ENCODE measurements at places on chromosomes 7 and 10.

DNA sequence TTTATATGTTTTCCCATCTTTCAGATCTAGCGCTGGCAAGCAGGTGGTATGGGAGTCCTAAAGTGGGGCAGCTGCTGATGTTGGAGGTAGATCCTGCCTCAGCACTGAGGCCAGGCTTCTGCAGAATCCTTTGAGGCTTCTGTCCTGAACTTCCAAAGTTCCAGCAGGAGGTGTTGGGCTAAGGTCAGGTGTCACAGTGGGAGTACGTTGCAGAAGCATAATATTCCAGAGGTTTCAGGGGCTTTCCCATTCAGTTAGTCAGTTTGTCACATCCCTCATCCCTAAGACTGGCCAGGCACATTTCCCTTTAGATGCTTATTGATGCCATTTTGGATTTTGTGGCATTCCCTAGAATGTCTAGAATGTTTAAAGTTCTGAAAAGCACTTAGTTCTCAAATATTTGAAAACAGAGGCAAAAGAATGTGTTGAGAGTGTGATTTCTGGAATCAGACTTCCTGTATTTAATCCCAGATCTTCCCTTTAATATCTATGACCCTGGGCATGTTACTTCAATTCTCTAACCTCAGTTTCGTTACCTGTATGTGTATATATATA is 319.1 kb upstream of the PHYHIPL start:
- no peak for DNase-seq

DNA sequence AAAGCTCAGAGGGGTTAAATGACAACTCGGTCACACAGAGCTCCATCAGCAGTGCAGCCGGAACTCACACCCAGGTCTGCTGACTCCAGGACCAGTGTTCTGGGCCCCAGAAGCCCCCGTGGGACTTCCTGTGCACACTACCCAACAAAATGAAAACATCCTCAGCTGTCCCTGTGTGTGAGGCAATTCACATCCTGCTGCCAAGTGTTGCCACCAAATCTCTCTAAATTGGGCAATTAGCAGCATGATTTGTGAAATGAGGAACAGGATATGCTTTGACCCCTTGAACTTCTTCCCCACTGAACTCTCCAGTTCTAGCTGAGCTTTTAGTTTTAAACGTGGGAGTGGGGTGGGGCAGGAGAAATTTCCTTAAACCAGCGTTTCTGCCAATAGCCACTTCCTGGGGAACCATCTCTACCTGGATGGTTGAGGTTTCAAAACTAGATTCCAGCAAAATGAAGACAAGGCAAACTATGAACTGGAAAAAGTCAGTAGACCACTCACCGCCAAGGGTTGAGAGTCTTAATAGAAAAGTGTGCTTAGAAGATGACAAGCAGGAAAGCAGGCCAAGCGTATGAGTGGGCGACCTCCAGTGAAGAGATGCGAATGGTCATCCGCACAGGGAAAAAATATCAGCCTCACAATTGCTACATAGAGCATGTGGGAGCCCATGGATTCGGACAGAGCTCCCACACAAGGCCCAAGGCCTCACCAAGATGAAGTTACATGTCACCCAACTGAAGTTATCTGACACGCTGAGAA is 51.9 kb upstream of the CHST15 start:
- DNase-seq: peak; percentile 19

DNA sequence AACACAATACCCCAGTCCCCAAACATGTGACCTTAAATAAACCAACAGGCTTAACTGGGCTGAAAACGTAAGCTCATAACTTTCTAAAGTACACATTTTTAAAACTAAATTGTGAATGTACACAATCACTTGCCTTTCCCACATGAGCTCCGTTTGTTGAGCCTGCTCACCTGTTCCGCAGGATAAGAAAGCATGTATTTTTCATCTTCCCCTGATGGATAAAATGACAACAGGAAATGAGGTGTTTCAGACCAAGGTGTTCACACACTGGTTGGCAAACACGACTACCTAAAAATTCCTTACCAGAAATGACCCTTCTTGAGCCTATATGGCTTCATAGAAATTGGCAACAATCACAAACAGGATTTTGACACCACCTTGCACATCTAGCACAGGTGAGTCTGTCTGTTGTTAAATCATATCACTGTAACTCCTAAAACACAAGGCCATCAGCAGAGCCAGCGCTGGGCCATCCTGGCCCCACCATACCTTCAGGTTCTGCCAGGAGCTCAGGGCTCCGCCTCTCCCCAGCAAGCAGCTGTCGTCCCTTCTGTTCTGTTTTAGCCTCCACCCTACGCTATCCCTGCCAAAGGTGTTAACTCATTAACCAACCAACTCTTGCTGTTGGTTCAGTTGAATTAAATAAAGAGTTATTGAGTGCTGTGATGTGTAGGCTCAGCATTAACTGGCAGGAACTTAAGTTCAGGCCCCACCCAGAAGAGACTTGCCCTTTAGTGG is 73.6 kb upstream of the RNF32 start:
- DNase-seq: no peak

DNA sequence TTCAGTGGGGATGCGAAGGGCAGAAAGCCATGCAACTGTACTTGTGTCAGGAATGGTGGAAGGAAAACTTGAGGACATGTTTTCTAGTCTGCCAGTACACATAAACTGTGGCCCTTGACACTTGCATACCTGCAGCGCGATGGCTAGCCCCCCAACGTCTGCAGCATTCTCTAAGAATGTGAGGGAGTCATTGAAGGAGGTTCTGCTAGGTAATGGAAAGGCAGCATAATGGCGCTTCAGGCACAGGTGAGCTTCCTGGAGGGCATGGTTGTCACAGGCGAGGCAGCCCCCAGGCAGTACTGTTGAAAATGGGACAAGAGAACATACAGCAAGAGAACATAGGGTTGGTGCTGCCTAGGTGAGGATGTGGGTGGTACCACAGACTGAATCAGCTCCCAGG is 3.5 kb downstream of the LLCFC1 start:
- no peak for DNase-seq

- DNase-seq: no peak
Observed at GRCh38 chr10:27815846-27816245, 70.2 kb upstream of the MKX start.

DNA sequence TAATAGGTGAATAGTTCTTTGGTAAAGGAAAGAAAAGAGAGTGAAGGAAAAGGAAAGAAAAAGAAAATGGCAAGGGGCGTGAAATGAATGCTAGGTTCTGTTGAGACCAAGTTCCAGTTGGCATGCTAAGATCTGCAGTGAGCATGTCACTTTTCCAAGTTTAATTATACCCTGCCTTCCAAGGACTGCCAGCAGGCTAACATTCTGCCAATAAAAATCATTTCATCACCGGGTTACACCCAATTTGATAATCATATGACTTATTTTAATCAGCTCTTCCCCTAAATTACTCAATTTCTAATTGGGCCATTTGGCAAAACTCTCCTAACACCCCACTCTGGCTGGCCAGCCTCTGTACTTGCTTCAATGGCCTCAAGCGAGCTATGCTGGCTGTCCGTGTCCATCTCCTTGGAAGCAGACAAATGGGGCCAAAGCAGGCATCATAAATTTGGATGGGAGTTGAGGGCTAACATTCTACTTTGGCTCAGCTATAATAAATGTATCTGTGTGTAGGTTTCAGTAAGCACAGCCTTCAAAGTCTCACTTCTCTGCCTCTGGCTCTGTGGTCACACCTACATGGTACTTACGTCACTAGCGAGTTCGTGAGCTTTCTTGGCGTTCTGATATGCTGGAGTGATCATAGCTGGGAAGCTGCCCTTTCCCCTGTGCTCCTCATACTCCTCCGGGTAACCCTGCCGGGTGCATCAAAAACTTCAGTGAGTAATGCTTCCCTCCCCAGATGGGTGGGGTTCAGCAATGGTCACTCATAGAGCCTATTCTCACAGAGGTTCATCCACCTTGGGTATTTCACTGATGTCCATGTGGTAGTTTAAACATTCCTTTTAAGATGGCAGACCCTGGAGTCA is 17.3 kb downstream of the NRAP start:
- peak; percentile 59 for DNase-seq

DNA sequence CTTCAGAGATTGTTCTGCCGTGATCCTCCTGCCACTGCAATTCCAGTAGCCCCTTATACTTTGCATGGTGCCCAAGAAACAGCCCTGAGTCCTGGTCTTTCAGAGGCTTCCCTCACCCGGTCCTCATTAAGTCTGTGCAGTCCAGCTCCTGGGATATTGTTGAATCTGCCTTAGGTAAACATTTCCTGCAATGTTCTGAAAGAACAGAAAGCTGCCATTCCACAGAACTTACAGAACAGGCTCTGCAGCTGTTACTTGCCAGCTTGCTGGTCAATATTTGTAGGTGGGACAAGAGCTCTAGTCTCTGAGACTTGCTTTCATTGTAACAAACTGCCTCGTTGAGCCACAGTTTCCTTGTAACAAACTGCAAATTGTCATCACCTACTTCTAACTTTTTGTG is 115.0 kb upstream of the KIF5B start:
- no peak for DNase-seq

DNA sequence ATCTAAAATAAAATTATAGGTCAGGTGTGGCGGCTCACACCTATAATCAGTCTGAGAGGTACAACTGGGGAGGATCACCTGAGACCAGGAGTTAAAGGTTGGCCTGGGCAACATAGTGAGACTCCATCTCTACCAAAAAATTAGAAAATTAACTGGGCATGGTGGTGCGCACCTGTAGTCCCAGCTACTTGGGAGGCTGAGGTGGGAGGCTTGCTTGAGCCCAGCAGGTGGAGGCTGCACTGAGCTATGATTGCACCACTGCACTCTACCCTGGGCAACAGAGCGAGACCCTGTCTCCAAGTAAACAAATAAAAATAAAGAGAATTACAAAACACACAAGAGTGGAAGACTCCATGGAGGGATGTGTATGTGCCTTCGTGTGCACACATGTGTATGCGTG is 171.5 kb downstream of the PARD3 start:
- DNase-seq: no peak

DNA sequence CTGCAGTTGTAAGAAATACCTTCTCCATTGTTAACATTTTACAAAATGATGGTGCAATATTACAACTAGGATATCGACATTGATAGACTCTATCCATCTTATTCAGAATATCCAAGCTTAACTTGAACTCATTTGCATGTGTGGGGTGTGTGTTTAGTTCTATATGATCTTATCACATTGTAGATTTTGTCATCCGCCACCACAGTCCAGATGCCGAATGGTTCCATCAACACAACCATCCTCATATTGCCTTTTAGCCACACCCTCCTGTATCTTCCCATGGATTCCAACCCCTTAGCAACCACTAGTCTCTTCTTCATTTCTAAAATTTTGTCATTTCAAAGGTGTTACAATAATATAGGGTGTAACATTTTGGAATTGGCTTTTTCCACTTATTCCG is 452.9 kb upstream of the AKR1E2 start:
- no peak for DNase-seq

- DNase-seq: no peak
Observed at GRCh38 chr7:35722054-35722849, 27.3 kb upstream of the HERPUD2 start.

- no peak for DNase-seq
Observed at GRCh38 chr10:65858841-65859240, 1067.0 kb upstream of the LRRTM3 start.

GRCh38 chr7:17408904-17409290 is 110.4 kb downstream of the AHR start:
- DNase-seq: no peak

DNA sequence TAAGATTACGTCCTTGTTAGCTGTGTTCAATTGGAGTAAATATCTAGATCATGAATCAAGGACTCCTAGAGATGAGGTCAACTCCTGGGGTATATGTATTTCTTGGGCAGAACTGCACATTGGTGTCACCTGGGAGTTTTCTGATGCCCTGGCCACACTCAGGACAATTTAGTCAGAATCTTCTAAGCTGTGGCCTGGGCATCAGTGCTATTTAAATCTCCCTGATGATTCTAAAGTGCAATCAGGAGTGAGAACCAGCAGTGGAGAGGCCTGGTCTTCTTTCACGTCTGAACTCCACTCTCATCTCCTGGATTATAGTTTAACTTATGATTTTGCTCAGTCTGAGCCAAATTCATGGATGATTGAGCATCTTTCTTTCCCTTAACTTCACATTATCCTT is 218.0 kb downstream of the BMPER start:
- DNase-seq: no peak

- DNase-seq: no peak
Observed at GRCh38 chr7:8615019-8615418, 181.6 kb downstream of the NXPH1 start.

- DNase-seq: no peak
Observed at GRCh38 chr7:3042861-3043489, 692 bp downstream of the CARD11 start.

DNA sequence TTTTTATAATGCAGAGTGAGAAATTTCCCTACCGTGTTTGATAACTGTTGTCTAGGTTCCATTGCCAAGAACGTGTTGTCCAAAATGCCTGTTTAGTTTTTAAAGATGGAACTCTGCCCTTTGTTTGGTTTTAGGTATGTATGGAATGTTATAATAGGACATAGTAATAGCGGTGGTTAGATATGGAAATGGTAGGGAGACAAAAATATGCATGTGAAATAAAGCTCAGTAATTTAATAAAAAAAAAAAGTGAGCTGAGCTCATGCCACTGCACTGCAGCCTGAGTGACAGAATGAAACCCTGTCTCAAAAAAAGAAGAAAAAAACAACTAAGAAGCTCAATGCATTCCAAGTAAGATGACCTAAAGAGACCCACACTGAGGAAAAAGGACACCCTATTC is 72.9 kb downstream of the ZNF783 start:
- DNase-seq: no peak

GRCh38 chr10:46309511-46310142 is 22.8 kb downstream of the ANTXRL start:
- no peak for DNase-seq

DNA sequence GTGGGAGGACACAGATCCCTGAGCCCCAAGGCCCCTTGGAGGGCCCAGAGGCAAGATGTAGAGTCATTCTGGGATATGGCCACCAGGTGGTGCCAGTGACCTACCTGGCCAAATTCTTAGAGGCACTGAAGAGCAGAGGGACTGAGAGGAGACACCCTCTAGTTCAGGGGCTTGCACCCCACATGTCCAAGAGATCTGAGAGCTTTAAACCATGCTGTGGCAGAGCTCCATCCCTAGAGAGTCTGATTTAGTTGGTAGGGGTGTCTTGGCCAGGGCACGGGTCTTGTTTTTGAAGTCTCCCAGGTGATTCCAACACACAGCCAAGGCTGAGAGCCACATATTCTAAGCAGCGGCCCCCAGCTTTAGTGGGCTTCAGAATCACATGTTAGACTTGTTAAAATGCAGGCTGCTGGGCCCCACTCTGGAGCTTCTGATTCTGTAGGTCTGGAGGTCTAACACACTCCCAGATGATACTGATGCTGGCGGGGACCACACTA is 52.5 kb downstream of the PRF1 start:
- peak; percentile 60 for DNase-seq
